Stimulated activated CD8-positive, alpha-beta memory T cell treated with anti-CD3 and anti-CD28 coated beads, Interleukin-7, amount 100 ng/mL, for 1 hour (primary cell): ENCODE measurements at places on chromosomes 7 and 10.

DNA sequence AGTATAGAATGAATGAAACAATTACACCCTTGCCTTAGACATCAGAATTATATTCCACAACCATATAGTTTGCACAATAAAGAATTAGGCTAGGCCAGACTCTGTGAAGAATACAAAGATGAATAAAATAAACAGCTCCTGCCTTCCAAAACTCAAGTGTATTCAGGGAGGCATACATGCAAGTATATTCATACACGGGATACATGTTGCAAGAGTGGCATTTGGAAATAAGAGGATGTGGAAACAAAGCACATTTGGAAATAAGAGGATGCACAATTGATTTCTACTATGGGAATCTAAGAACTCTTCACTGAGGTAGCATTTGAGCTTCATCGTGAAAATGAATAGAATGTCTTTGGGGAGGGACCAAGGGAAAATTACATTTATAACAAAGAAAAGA is 27.0 kb upstream of the TMEM26 start:
- no peak for DNase-seq

DNA sequence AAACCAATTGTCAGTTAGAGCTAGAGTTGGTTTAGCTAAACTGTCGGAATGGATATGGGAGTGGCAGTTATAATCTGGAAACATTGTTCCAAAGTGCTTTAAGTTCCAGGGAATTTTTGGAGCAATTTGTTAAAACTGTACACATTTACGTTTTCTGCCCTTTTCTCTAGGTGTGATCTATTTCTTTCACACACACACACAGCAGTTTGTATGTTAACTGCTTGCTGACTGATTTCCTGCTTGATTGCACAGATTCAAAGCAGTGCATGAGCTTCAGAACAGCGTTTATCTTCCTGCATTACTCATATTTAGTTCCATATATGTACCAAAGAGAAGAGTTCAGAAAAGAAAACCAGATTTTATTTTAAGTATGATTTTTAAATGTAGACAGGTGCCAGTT is 57.9 kb downstream of the MGMT start:
- no peak for DNase-seq

DNA sequence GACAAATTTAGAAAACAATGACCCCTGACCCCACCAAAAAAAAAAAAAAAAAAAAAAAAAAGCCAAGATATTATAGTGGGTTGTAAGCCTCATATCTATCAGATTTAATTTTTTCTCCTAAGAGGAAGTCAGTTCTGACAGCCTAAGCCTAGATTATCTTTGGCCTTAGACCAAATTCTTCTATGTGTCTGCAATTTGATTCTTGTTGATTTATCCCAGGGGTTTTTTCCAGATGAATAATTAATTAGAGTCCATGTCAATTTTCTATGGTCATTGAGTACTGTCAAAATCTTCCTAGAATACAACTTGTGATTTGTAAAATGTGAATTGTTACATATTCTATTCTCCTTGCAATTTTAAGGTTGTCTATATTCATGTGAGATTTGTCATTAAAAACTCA is 151.6 kb upstream of the CACNA2D1 start:
- no peak for DNase-seq

- DNase-seq: no peak
These were observed 49.8 kb downstream of the DOCK4 start for GRCh38 chr7:112156412-112156811.

GRCh38 chr7:69208848-69209247 is 389.4 kb upstream of the AUTS2 start:
- DNase-seq: no peak

DNA sequence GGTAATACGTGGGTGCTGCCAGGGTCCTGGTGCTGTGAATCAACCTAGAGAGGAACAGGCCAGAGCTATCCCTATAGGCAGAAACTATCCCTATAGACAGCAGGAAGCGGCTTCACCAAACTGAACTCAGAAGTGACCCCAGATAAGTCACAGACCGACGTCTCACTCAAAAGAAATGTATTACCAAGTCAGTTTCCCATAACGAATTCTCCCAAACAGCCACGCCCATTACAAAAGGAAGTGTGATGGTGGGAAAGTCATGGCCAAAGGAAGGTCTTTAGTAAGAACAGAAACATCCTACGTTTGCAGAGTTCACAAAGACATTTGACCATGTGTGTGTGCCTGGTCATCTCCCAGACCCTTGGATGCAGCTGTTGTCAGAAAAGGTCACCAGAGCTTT is 470.8 kb upstream of the ADARB2 start:
- no peak for DNase-seq

DNA sequence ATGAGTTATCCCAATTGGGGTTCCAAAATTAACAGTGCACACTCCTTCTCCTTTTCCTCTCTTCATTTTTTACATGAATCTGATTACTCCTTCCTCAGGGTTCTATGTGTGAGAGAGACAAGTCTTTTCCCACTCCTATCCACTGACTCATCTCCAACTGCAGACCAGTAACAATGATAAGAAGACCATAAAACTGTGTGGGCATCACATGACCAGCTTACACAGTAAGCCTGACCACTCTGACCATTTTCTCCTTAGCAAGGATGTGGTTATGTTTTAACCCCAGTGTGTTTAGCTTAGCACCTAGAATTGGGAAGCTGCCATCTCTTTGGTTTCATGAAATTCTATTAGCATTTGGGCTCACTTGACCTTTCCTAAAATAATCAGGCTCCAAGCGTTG is 145.0 kb upstream of the CALCR start:
- no peak for DNase-seq

DNA sequence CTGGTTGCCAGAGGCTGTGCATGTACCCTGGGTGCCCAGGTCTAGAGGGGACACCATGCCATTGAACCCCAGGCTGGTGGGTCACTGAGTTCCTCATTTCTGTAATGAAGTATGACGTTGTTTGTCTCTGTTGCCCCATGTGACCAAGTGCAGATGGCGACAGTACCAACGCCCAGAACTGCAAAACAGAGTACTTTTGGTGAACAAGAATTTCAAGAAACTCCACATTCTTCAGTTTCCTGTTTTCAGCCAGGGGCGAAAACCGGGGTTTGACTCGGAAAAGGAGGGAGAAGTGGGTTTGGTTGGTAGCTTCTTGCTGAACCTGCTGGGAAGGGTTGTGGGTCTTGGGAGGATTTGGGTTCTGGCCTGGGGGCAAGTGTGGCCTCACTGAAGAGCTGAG is 18.2 kb downstream of the CYP17A1 start:
- DNase-seq: no peak

- no peak for DNase-seq
These were observed 480.6 kb downstream of the SDK1 start for GRCh38 chr7:3781607-3782006.

- no peak for DNase-seq
These were observed 47.6 kb downstream of the PRKG1 start for GRCh38 chr10:51121861-51122260.

DNA sequence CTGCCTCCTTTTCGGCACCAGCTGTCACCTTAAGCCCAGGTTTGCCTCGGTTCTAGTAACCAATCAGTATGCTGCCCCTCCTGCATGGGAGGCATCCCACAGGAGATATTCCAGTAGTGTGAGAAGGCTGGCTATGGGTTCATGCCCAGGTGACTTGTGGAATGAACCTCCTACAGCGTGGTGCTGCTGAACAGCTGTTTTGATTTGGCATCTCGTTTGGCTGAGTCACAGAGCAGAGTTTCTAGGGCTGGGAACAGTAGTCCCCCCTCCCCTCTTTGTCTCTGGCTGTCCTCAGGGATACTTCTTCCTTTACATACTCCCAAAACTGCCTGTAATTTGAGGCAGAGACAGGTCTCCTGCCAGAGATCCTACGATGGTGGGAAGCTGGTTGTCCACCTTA is 16.1 kb downstream of the R3HCC1L start:
- no peak for DNase-seq

GRCh38 chr10:79342811-79343561 is 4.3 kb upstream of the PPIF start:
- no peak for DNase-seq

DNA sequence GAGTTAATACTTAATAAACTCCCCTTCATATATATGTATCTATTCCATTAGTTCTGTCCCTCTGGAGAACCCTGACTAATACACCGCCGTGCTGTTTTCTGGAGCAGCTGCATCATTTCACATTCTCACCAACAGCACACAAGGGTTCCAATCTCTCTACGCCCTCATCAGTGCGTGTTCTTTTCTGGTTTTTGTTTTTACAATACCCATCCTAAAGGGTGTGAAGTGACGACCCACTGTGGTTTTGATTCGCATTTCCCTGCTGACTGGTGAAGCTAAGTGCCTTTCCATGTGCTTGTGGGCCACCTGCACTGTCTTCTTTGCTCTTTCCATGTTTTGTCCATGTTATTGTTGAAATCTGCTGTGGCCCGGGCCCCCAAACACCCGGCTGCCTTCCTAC is 11.0 kb upstream of the INSIG1 start:
- DNase-seq: no peak
